Activated gamma-delta T cell treated with anti-CD3 and anti-CD28 coated beads, Interleukin-2, amount 50 U/mL, for 16 hours (primary cell): ENCODE measurements at places on chromosomes 4 and X.

DNA sequence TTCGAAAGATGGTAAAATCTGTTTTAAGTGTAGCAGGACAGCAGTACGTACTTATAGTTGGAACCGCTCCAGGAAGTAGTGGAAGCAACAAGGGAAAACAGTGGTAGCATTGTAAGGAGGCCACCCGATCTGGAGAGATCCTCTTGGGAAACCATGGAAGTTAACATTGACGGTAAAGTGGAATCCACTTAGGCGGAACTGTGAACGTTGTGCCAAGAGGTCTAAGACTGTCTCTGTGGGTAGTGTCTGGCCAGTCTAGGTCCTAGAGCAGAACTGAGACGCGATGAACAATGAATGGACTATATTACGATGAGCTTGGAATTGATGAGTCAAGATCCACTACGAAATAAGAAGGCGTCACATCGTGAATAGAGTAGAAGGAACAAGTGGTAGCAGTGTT, 124.0 kb downstream of the TENM3 start:
- no peak for DNase-seq

- DNase-seq, result no peak
Observed at GRCh38 chrX:26192204-26192603, at the start of gene MAGEB6. MAGEB6 (plus strand) TSS chrX:26192440; CDS start chrX:26193847, 1,407 bp downstream.

GRCh38 chrX:153371256-153371655, 29.9 kb downstream of the PNMA6E start:
- no peak for DNase-seq

GRCh38 chr4:8639021-8639420, 46.5 kb downstream of the CPZ start:
- DNase-seq, result no peak

GRCh38 chr4:86565651-86566050, 28.5 kb upstream of the PTPN13 start:
- DNase-seq, result no peak

DNA sequence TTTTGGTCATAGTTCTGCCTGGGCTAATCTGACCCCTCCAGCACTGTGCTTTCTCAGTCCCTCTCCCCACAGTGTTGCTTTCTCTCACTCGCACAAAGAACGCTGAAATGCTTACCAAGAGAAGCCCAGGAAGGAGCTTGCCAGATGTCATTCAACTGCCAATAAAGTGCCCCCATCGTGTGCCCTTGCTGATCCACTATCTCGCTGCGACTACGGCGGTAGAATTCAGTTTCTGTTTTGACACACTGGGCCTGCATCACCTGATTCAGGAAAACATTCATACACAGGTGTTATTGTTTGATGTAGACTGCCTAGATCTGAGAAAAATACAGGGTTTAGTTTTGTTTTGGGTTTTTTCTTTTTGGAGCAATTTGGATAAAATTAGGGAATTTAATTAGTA, 121.2 kb downstream of the MANBA start:
- no peak for DNase-seq

GRCh38 chrX:119150163-119151050, 22.8 kb upstream of the KIAA1210 start:
- no peak for DNase-seq

DNA sequence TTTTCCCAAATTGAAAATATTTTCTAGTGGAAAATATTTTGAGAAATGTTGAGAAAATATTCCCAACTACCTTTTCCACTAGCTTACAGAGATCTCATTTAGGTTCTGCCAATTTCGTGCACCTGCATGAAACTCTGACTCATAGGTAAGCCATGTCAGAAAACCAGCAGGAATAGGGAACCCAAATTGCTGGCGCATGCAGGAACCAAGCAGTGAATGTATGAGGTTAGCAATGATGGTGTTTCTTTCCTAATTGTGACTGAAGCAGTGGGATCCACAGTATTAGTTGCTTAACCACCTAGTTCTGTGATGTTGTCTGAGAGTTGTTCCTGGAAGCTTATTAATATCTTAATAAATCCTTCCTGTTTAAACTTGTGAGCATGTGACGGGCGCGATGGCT, 381.0 kb upstream of the TRAM1L1 start:
- DNase-seq, result no peak

- no peak for DNase-seq
Observed at GRCh38 chr4:142523111-142523510, 323.0 kb downstream of the INPP4B start.

- no peak for DNase-seq
Observed at GRCh38 chr4:21454201-21454600, 494.4 kb downstream of the KCNIP4 start.

GRCh38 chr4:12978310-12978709, 505.8 kb downstream of the RAB28 start:
- DNase-seq, result no peak

- no peak for DNase-seq
Observed at GRCh38 chrX:31070057-31070468, 1.8 kb downstream of the FTHL17 start.

DNA sequence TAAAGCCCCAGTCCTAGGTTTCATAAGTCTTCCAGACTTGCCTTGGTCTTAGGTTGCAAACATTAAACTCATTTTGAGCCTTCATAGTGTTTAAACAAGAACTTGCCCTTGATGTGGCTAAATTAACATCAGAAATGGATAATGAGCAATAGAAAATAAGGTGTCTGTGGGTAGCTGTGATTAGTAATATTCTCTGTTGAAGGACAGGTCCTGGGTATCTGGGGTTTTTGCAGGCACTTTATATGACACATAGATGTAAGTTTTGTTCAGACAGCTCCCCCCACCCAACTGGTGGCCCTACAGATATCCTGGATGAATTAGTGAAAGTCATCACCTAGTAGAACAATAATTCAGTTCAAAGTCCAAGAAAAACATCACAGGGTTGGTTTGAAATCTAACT, 272.5 kb downstream of the PTTG2 start:
- no peak for DNase-seq

- no peak for DNase-seq
Observed at GRCh38 chrX:44042116-44042515, 68.9 kb upstream of the NDP start.

GRCh38 chrX:46722742-46723568, 36.0 kb downstream of the SLC9A7 start:
- DNase-seq, result no peak

GRCh38 chrX:1325515-1326116, 11.0 kb upstream of the IL3RA start:
- DNase-seq, result no peak

DNA sequence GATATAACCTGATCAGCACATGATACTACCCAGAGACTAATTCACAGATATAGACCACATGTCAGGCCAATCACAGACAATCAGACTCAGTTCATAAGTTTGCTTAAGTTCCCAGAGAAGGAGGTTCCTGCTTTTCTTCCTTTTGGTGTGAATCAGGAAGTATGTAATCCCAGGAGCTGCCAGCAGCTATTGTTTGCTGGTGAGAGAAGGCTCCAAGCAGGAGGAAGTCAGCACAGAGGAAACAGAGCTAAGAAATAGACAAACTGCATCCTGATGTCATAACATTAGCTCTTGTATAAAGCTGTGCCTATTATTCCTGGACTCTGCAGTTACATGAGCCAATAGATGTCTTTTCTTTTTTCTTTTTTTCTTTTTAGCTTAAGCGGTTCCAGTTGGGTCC, 50.9 kb downstream of the UCHL1 start:
- DNase-seq, result no peak

DNA sequence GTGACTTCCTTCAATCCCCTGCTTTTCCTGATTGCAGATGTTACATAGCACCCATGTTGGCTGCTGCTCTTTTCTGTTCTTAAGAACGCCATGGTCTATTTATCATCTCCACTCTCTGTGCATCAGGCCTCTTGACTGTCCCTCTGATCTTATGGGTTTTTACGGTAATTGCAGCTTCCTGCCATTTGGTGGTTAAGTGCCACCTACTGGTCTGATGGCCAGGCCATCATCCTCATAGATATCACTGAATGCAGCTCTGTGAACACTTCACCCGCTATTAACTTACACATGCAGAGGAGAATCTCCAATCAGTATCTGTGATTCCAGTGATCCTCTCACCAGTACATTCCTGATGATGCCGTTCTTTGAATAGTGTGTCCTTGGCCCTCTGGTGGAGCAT, 382.4 kb downstream of the TRAM1L1 start:
- no peak for DNase-seq

DNA sequence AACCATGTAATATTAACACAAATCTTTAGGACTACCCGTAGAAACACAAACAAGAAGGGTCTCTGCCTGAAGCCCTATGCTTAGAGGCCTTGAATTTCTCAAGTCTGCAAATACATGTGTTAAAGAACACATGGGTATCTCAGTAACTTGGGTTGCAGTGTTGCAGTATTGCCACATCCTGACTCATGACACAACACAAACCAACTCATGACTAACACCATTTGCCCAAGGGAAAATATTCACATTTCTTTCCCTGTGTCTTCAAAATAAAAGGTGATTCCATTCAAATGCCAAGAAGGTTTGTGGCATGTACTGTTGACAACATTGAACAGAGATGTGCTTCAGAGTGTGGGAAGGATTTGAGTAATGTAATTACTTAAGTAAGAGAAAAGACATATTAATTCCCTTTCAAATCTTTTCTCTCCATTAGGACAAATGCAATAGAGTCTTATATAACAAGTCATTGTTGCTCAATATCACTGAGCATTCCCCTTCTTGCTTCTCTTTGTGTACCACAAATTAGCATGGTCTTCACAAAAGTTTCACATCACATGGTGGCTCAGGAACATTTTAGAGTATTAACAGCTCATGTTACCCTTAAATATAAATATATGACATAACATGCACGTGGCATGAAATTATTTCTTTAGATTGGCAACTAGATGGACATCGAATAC, 487.1 kb downstream of the STPG2 start:
- DNase-seq, result no peak

GRCh38 chrX:69627744-69628143, 11.8 kb downstream of the EDA start:
- DNase-seq, result no peak

- no peak for DNase-seq
Observed at GRCh38 chr4:86706923-86707597, 112.9 kb downstream of the PTPN13 start.

GRCh38 chr4:6360385-6360784, 90.7 kb downstream of the WFS1 start:
- no peak for DNase-seq

DNA sequence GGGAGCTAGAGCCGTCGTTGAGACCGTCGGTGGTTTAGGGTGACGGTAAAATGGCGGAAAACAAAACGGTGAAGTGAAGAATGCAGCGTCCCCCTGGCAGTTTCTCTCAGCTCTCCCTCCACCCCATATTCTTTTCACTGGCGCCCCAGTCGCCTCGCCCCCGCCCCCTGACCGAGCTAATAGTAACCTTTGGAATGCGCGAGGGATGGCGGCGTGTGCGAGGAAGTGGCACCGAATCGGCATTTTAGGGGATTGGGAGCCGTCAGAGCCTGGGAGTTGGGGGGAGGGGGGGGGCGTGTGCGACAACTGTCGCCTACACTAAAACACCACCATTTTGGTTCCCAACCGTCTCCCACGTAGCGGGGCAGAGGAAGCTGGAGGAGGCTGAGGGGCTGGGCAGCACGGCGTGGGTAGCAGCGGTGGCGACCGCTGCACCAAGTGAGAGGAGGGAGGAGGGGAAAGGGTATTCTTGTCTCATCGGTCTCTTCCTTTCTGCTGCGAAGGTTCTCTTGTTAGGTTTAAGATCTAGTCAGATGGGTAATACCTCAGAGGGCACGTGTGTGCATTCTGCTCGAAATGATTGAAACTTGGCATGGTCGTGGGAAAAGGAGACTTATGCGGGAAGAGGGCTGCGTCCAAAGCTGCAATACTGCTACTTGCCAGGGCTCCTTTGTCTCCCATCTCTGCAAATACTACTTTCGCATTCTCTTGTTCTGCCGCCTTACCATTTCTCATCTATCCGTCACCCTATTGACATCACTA, 840 bp downstream of the ZNF711 start:
- no peak for DNase-seq

DNA sequence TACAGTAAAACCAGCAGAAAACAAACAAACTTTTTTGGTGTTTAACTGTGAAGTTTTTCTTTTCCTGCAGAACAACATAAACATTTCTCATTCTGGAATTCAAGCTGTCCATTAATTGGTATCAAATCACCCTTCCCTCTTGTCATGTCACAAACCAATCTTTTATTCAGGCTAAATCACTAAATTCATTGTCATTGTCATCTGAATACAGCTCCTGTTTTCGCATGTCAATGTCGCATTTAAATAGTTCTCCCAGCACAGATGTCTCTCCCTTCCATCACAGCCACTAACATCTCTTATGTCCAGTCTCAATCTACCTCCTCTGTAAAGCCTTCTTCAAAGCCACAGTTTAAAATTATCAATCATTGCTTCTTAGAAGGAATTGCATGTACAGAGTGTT, 192.1 kb upstream of the PCDH10 start:
- no peak for DNase-seq

- no peak for DNase-seq
Observed at GRCh38 chr4:100317032-100317864, 127.0 kb upstream of the DDIT4L start.

GRCh38 chr4:122313006-122313646, 65.7 kb upstream of the ADAD1 start:
- DNase-seq, result no peak

DNA sequence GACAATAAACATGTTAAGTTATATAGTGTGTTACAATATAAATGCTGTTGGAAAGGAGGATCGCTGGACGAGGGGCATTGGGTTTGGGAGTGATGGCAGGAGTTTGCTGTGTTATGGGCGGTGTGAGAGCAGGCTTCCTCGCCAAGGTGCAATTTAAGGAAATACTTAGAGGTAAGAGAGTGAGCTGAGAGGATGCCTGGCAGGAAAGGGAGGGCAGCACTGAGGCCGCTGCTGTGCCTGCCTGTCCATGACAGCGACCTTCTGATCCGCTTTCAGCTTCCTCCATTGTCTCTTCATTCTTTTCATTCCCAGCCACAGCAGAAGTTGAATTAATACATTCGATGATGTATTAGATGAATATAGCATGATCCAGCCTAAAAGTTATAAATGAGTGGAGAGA, 41.2 kb upstream of the TBC1D14 start:
- no peak for DNase-seq

- DNase-seq, result no peak
Observed at GRCh38 chrX:41973208-41973607, 49.9 kb upstream of the CASK start.

DNA sequence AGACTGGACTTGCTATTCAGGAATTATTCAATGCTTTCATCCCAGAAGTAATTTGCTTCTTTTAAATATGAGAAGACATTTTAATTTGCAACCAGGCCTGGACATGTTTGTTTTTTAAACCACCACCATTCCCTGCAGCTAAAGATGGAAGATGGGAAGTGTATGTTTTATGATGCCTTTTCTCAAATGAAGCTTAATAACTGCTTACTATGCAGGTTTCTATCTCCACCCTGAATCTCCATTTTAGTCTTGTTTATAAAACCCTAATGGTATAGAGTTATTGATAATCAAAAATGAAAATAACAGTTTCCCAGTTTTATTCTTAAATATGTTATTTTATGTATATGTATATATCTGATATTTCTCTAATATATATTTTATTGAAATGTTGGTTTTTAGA, 418.9 kb downstream of the C4orf33 start:
- no peak for DNase-seq

- no peak for DNase-seq
Observed at GRCh38 chr4:147493307-147493706, 12.4 kb downstream of the EDNRA start.

- no peak for DNase-seq
Observed at GRCh38 chr4:121632636-121633035, 64.1 kb downstream of the ANXA5 start.

GRCh38 chrX:125289920-125290319, 29.8 kb upstream of the TEX13C start:
- no peak for DNase-seq
